ENCODE measurements at places on chromosomes 1 and 21.
A peak's percentile ranks its signal among the peaks of the same experiment; 100 is the strongest.

DNA sequence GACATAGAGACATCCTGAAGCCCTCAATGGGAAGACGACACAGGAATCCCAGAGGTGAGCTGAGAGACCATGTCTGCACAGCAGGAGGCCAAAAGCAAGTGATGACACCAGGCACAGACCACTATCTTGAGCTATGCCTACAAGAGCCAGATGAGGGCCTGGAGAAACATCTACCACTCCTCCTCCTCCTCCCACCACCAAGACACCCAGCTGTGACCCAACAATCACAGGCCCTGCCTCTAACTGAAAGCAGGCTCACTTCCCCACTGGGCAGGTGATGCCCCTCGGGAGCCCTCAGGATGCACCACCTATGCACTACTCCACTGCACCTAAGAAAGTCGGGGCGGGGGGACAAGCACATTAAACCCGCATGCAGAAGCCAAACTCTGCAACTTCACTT lies 16.5 kb downstream of the TADA1 start:
- no peak for DNase-seq

DNA sequence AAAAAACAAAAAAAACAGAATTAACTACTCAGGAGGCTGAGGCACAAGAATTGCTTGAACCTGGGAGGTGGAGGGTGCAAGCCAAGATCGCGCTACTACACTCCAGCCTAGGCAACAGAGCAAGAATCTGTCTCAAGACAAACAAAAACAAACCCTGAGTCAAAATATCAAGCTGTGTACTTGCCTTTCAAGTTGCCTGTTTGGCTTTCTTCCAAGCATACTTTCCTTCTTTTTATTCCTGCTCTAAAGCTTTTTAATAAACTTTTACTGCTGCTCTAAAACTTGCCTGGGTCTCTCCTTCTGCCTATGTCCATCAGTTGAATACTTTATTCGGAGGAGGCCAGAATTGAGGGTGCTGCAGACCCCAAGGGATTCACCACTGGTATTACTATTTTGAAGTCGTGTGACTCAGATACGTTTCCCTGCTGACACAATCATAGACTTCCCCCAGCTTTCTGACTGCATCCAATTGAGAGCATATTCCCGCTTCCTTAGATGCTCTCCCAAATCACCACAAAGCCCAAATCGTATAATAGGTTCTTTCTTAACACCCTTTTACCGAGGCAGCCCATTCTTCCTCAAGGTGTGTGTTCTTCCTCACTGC lies 3.5 kb upstream of the ACBD6 start:
- no peak for DNase-seq

GRCh38 chr1:55311057-55311641 lies 96.0 kb upstream of the USP24 start:
- no peak for DNase-seq

- no peak for DNase-seq
Observed at GRCh38 chr1:206109718-206110117, 7.5 kb downstream of the AVPR1B start.

GRCh38 chr1:89276690-89277089 lies 4.0 kb upstream of the GBP5 start:
- no peak for DNase-seq

GRCh38 chr1:220325306-220325995 lies 53.2 kb upstream of the RAB3GAP2 start:
- DNase-seq: no peak

- DNase-seq: peak; percentile 53
Observed at GRCh38 chr21:14541841-14542490, 4.1 kb downstream of the SAMSN1 start.

GRCh38 chr21:16517383-16517782 lies 787.6 kb downstream of the USP25 start:
- no peak for DNase-seq

DNA sequence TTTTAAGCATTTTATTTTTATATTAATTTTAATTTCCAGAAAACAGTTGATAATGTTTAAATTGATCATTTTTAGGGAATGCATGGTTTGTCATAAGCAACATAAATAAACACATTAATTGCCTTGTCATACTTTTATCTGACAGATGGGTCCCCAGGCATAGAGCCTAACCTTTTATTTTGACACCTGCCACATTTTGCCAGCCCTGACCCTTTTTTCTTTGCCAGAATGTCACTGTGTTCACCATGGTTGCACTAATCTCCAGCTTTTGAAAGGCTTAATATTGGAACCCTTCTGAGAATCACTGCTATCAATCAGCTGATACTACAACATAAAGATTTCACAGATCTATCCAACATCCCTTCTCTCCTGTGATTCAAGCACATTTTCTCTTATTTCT lies 56.0 kb upstream of the DPYD start:
- DNase-seq: no peak

- no peak for DNase-seq
Observed at GRCh38 chr1:65512967-65513780, 92.7 kb downstream of the LEPR start.

DNA sequence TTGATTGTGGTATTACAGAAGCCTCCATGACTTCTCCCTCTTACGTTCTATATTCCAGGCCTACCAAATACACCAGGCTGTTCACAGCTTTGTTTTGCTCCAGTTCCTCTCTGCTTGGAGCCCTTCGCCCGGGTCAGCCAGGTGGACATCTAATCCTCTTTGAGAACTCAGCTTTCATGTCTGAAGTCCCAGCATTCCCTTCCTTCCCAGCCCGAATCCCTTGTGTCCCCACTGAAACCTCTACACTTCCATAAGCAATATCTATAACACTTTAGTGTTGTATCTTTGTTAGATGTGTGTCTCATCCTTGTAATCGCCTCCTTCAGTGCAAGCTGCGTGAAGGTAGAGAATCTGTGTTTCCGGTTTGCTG lies 1.9 kb downstream of the RNF11 start:
- no peak for DNase-seq

DNA sequence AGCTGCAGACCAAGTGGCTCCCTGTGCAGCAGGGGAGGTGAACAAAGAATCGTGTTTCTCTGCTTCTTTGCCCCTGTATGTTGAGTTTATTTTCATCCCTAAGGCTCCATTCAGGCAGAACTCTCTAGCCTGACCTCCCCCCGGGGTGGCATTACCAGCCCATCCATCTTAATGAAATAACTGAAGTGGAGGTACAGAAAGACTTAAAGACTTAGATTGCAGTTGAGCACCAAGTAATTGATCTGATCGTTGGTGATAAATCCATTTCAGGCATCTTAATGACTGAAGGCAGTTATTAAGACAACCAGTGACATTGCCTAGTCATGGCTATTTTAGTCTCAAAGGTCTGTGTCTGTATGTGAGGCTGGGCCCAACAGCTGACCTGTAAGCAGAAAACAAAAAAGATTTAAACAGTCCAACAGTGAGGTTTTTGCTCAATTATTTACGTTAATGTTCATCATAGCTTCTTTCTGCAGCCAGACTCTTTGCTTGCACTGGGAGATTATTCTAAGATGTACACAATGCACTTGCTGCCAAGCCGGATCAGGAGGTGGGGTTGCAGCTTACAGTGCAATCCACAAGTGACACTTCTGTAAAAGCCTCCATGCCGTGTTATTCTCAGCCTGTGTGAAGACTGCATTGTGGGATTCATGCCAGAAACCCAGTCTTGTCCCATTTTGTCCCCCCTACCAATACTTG lies 363.0 kb upstream of the DUSP10 start:
- DNase-seq: no peak

DNA sequence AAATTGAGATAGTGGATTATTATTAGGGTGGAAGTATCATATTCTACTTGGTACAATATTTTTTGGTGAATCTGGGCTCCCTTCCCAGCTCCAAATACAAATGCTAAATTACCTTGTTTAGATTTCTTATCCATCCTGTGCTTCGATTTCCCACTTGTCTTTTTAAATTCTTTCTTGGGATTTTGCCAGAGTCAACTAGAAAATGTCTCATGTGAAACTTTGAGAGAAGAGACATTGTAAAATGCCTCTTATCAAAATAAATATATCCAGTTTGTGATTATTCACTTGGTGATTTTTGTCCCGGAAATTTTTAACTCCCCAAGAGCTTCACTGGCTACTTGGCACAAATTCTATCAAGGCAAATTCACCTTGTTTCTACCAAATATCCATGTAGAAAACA lies 202.0 kb downstream of the FMN2 start:
- no peak for DNase-seq

DNA sequence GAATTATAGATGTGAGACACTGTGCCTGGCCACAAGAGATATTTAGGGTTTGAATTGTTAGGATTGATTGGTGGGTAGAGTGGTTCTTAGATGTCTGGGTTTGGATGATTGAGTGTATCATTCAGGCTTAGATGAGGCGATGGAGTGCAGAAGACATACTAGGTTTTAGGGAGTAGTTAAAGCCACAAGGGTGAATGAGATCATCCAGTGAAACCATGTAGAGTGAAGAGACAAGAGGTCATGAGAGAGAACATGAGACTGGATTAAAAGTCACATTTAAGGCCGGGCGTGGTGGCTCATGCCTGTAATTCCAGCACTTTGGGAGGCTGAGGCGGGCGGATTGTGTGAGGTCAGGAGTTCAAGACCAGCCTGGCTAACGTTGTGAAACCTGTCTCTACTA lies 37.2 kb downstream of the ZFYVE9 start:
- DNase-seq: no peak

DNA sequence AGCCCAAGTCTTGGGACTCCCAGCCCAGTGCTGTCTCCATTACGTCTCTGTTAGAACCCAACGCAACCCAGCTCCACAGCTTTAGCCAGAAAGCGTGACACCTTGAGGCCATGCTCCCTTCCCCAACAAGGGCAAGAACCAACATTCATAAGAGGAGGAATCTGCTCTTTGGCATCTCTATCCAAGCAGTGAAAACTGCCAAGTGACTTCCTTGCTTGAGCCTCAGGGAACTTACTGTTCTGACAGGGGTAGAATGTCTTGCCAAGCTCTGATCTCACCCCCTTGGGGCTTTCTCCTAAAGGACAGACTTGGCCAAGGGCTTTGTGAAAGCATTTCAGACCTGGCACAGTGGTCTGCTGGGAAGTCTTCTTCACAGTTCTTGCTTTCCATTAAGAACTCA lies 56.6 kb downstream of the SYT6 start:
- DNase-seq: no peak

DNA sequence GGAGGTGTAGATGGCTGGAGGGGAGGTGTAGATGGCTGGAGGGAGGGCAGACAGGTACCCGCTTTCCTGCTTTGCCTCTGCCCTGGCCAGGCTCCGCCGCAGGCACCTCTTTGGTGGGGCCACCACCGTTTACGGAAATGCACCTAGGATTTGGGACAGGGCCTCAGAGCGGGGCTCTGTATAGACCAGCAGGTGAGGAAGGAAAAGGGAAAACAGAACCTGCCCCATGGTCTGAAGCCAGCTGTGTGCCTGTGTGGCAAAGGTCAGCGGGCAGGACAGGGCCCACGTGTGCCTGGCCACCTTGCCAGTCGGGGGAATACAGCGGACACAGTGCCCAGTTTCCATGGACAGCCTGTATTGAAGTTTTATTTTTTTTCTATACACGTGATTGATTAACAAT lies 12.1 kb upstream of the PTTG1IP start:
- DNase-seq: no peak

- no peak for DNase-seq
Observed at GRCh38 chr1:4269952-4270570, 370.0 kb upstream of the C1orf174 start.

- no peak for DNase-seq
Observed at GRCh38 chr1:1954015-1954414, 34.9 kb upstream of the TMEM52 start.

DNA sequence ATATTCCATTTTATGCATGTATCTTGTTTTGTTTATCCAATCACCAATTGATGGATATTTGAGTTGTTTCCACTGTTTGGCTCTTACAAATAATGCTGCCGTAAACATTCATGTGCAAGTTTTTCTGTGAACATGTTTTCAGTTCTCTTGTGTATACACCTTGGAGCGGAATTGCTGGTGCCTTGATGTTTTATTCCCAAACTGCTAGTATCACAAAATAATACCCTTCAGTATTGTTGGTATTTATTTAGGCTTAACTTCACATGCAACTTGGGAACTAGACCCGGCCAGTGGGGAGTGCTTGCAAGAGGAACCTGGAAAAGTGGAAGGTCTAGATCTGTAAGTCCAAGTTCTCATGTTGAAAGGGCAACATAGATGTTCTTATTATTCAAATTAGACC lies 115.9 kb downstream of the CRYAA start:
- no peak for DNase-seq

GRCh38 chr1:114032271-114033215 lies 53.3 kb downstream of the OLFML3 start:
- DNase-seq: peak; percentile 43

DNA sequence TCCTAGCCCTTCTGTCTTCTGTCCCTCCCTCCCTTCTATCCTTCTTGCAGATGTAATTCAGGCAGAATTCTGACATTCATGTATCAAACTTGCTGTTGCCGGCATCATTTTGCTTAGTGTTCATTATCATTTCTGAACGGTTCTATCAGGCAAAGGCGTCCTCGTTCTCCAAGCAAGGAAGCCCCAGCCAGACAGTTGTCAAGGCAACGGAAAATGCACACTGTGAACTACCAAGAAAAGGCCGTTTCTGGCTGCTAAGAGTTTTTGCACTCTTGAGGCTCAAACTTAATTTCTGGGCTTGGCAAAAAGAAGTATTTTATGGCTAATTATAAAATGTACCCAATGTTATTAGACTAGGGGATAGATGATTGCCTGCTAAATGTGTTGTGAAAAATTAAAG lies 164.7 kb upstream of the KCNJ15 start:
- no peak for DNase-seq

DNA sequence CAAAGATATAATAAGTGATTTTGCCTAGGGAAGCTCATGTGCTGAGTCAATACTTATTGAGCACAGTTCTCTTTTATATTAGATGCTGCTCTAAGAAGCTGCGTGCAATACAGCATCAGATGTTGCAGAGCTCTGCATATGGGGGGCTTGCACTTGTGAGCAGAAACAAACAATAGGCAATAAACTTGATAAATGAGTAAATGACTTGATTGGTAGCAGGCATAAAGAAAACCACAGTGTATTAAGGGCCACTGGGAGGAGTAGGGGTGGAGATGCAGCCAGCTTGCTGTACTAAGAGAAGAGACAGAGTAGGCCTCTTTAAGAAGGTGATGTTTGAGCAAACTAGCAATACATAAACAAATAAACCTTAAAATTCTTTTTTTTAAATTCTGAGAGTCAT lies 598.5 kb upstream of the ADAMTS5 start:
- DNase-seq: no peak

GRCh38 chr1:225250432-225250831 lies 177.4 kb downstream of the LBR start:
- peak; percentile 75 for DNase-seq

GRCh38 chr1:224542783-224543440 lies 73.2 kb upstream of the CNIH3 start:
- peak; percentile 96 for DNase-seq

DNA sequence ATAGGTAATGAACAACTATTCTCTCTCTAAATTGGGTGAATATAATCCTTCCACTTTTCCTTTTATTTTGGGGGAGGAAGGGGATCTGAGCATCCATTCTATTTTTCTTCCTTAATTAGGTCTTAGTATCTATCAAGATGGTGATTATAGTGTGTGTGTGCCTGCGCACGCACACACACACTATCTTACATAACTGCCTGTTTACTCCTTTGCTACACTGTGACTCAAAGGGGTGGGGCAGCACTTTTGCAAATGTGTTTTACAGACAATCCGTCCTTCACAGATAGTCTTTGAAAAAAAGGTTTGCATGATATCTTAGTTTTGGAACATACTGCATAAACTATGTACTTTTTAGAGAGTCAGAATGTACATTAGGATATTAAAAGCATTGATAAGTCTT lies 191.5 kb downstream of the SDCCAG8 start:
- DNase-seq: peak; percentile 73

GRCh38 chr1:113978863-113979702 lies at the start of gene OLFML3:
Gene OLFML3, plus strand, starts transcription at chr1:113979474. Its CDS starts 43 bp downstream, at chr1:113979517.
- DNase-seq: peak; percentile 85

Measured in inflammatory macrophage treated with lipopolysaccharide for 4 hours (primary cell).